ENCODE measurements at places on chromosomes 6 and 20. TPM values are rescaled to one million over a fixed set of nuclear protein-coding genes. Genes with fewer than 3 reads are reported as not detected.

The HDGFL1 gene
- not detected for total RNA-seq

GRCh38 chr6:140537211-140537610 is 1162.8 kb upstream of the CITED2 start:
- H3K27me3 ChIP-seq = peaks cover 2% of the 10 kb centered on the region
- H3K4me3 ChIP-seq = no peak overlapping the region
- H3K27ac ChIP-seq = no peak overlapping the region
- H3K36me3 ChIP-seq = no peaks in the 10 kb centered on the region
- H3K4me1 ChIP-seq = no peaks in the 10 kb centered on the region

The GTSF1L gene
- total RNA-seq = not detected

The CLVS2 gene
- total RNA-seq = not detected

GRCh38 chr6:53486679-53487078 is 58.2 kb downstream of the GCLC start:
- H3K4me3 ChIP-seq = no peak overlapping the region
- peaks cover 27% of the 10 kb centered on the region for H3K27me3 ChIP-seq
- no peak overlapping the region for H3K27ac ChIP-seq

The OPRM1 gene
- total RNA-seq = not detected

DNA sequence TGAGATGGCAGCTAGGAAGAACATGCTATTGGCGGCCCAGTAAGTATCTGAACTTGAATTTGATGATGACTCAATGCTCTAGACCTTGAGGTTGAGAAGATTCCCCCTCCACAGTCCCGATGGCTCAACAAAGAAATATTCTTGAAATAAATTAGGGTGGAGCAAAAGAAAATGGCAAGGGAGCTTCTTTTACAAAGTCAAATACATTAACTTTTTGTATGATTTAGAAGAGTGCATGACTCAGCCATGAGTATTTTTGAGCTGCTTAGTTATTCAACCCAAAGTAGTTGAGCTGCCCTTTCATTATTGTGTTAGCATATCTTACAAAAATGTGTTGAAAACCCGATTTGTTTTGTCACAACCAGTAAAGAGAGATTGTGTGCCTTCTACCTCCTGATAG is 7.6 kb downstream of the TFAP2C start:
- no peaks in the 10 kb centered on the region for H3K36me3 ChIP-seq
- no peak overlapping the region for H3K27ac ChIP-seq
- no peak for DNase-seq
- H3K4me1 ChIP-seq = no peaks in the 10 kb centered on the region
- H3K27me3 ChIP-seq = peaks cover 40% of the 10 kb centered on the region

The MAPK13 gene
- total RNA-seq = 63.0 TPM

The AIF1 gene
- 89.2 TPM for total RNA-seq

Measured in activated CD4-positive, alpha-beta T cell treated with anti-CD3 and anti-CD28 coated beads for 36 hours (primary cell).